ENCODE measurements at places on chromosomes 4 and X. TPM values are rescaled to one million over a fixed set of nuclear protein-coding genes. Genes with fewer than 3 reads are reported as not detected.

Gene TMPRSS11B
- not detected for total RNA-seq

Gene DNAAF6
- not detected for total RNA-seq

Gene UGT2B15
- not detected for total RNA-seq

Gene CXCL1
- not detected for total RNA-seq

Gene ABCG2
- 0.62 TPM for total RNA-seq

Gene ENPP6
- not detected for total RNA-seq

Gene MAGEA2B
- not detected for total RNA-seq

Gene ADH1C
- not detected for total RNA-seq

Gene KLB
- not detected for total RNA-seq

Gene FRMD7
- not detected for total RNA-seq

Gene FMR1NB
- total RNA-seq: not detected

GRCh38 chrX:37060999-37061398 lies 52.8 kb downstream of the FAM47C start:
- DNase-seq: peak; percentile 54

- DNase-seq: no peak
Observed at GRCh38 chrX:132774010-132774714, 184.3 kb downstream of the HS6ST2 start.

GRCh38 chrX:118115953-118116712 lies 477 bp downstream of the KLHL13 start:
- DNase-seq: peak; percentile 36

DNA sequence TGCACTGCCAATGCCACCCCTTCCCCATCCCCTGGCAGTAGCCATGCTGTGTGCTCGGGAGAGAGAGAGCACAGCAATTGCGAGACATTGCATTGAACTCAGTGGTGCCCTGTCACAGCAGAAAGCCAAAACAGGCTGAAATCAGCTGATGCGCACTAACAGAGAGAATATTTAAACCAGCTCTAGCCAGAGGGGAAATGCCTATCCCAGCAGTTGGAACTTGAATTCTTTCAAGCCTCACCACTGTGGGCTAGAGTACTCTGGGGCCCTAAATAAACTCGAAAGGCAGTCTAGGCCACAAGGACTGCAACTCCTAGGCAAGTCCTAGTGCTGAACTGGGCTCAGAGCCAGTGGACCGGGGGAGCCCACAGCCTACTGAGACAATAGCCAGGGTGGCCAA lies 17.7 kb upstream of the RP2 start:
- DNase-seq: no peak

DNA sequence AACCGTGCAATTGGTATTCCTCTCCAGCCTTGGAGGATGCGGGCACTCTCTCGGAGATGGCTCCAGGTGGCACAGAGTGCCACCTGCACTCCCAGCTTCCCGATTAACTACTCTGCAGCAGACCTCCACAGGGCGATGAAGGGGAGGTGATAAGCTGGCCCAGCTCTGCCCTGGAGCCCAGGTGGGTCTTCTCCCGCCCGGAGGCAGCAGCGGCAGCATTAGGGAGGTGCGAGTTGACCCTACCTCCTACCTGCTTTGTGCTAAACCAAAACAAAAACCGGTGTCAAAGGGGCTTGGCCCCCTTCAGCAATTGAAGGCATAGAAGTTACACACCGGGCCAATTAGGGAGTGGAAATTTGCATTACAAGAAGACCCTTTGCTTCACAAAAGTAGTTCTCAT lies 137.4 kb upstream of the MAMLD1 start:
- no peak for DNase-seq

GRCh38 chr4:109352941-109353340 lies 50.5 kb upstream of the COL25A1 start:
- no peak for DNase-seq

GRCh38 chrX:123081776-123082175 lies 102.3 kb upstream of the GRIA3 start:
- no peak for DNase-seq

- no peak for DNase-seq
Observed at GRCh38 chrX:28802625-28803024, 215.4 kb downstream of the IL1RAPL1 start.

GRCh38 chr4:80767944-80768343 lies 262.6 kb upstream of the BMP3 start:
- no peak for DNase-seq

DNA sequence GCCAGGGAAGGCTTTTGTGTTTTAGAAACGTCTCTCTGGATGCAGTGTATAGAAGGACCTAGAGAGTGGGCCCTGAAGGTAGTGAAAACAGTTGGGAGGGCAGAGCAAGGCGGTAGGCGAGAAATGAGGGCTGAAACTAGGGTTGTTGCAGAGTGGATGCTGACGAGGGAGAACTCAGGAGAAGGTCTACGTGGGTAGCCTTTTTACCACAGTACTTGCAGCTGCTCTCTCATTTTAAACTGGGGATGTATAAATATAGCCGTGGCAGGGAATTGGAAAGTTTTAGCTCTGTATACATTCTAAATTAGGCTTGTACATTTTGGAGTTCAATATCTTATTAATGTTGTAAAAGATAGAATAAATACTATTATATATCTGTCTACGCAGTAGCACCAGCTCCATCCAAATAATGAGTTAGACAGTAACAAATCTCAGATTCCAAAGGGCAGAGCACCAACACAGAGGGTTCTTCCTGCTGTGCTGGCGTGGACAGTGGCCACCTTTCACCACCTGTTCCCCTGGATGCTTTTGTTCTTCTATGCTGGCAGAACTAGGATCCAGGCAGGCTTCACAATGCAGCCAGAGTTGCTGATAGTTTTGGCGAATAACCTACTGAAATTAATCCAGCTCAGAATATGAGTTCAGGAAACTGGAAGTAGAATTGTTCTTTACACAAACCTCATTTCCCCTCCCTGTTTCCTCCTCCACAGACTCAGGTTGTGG lies 31.7 kb downstream of the CCNG2 start:
- DNase-seq: no peak

DNA sequence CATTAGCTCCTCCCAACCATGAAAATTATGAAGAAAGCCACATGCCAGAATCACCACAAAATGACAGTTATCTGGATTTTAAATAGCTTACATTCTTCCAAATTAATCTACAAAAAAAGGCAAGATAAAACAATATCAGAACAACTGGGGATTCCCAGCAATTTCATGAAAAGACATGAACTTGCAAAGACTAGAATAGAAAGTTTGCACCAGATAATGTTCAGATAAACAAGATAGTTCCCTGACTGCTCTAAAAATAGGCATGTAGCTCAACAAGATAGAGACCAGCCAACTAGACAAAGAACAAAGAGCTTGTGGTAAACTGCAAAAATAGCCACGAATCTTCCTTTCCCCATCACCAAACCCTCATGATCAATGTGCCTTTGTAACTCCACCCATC lies 30.3 kb upstream of the DDX53 start:
- no peak for DNase-seq

DNA sequence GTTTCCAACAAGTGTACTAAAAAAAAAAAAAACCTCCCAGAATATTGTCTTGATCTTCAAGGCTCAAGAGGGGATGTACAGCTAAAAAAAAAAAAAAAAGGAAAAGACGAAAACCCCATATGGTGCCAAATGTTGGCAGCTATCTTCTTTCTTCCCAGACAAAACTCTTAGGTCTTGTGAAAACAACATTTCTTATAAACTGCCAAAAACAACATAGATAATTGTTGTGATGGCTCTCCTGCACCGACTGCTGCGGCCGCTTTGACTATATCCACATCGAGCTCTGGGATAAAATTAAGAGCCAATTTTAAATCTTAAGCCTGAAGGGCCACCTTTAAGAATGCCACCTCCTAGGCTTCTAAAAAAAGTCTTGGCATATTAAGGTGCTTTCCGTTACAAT lies 23.5 kb downstream of the PDGFC start:
- no peak for DNase-seq

- no peak for DNase-seq
Observed at GRCh38 chrX:76026751-76027150, 146.1 kb upstream of the PBDC1 start.

- DNase-seq: no peak
Observed at GRCh38 chr4:156336511-156336910, 382.8 kb upstream of the CTSO start.

DNA sequence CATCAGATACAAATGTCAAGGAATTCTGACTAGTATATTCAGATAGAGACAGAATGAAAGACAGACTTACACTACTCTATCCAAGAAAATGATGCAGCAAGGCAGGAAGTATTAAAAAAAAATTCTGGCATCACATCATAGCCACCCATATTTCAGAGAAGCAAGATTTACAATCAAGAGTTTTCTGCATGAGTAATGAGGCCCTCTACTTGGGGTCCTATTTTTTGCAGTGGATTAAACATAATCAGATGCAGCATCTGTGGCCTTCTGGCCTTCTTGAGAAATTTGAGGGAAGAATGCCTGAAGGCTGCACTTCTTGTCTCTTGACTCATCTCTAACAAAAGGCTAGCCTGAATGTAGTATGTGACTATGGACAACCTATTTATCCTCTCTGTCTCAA lies 48.2 kb upstream of the SLIT2 start:
- DNase-seq: no peak

GRCh38 chr4:56317749-56318148 lies 69.5 kb downstream of the AASDH start:
- DNase-seq: no peak

- DNase-seq: no peak
Observed at GRCh38 chr4:111649308-111649707, 495.9 kb upstream of the FAM241A start.

GRCh38 chr4:99219072-99219471 lies at the start of gene ADH6:
Gene ADH6 (minus strand): TSS chr4:99219246. CDS start chr4:99219152, 94 bp downstream.
- DNase-seq: no peak

DNA sequence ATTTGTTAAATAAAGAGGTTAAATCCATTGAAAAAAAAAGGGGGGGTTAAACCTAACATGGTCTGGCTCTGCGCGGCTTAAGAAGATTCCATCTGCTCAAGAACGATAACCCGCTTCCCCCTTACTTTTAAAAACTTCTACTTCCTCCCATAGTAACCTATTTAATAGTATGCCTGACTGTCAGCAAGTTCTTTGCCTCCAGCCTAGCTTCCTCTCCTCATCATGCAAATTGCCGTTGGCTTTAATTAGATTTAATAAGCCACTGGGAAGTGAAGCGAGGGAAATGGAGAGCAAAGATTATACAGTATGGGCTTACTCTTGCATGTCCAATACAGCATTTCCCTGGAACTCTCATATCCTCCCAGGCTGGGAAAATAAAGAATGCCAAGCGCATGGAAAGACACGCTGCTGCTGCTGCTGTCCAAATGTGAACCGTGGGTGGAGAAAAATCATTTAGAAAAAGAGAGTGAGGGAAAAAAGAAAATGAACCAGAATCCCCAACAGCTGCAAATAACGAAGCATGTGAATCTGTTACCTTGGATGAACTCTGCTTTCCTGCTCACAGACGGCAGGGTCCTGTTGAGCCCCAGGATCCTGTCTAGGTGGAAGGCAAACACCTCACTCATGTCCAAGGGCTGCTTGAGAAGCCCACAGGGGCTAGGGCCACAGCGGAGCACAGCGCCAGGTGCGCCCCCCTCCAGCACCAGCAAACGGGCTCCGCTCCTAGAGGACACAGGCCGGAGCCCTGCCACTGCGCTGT lies 2.7 kb downstream of the GASK1B start:
- DNase-seq: no peak

GRCh38 chr4:54695337-54695736 lies 37.6 kb downstream of the KIT start:
- DNase-seq: no peak

GRCh38 chr4:73446336-73446938 lies 10.4 kb downstream of the AFP start:
- peak; percentile 69 for DNase-seq

- DNase-seq: no peak
Observed at GRCh38 chrX:153865685-153866084, 20.3 kb downstream of the L1CAM start.

DNA sequence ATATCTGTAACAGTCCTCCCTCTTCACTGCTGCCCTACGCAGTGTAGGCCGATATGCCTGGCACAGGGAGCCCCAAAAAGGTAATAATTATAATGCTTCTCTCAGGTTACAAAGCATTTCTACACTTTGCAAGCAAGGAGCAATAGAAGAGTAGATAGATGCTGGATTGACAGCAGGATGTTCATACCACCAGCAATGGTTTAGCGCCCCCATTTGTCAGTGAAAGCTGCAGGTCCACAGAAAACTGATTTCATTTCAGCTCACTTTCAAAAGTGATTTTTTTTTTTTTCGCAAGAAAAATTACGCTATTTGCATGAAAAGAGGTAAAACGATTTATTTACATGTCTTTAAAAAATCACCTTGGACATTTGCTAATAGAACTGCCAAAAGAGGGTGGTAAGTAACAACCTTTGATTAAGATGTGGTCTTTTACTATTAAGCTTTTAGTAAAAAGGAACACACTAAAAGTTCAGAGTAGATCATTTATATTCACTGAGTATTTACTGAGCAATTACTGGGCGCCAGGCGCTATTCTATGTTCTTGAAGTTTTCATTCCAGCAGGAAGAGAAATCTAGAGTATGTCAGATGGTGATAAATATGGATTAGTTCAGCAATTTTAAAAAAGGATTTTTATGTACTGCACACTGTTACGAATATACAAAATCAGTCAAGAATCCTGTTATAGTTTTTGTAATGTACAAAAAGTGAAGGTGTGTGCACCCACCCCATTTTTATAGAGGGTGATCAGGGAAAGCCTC lies 34.4 kb downstream of the HPF1 start:
- peak; percentile 33 for DNase-seq

DNA sequence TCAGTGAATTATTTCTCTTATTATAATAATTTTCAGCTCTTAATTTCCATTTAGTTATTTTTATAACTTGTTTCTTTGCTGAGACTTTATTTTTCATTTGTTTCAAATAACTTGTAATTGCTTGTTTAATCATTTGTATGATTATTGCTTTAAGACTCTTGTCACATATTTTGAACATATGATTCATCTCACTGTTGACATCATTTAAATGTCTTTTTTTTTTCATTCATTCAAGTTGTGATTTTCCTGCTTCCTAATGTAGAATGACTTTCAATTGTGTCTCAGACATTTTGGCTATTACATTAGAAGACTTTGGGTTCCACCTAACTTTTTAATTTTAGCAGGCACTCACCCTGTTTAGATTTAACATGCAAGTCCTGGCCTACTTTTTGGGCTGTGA lies 234.8 kb upstream of the DIPK2B start:
- DNase-seq: no peak

GRCh38 chr4:107561481-107561880 lies 158.6 kb downstream of the PAPSS1 start:
- no peak for DNase-seq

- no peak for DNase-seq
Observed at GRCh38 chrX:85107407-85107806, 103.7 kb downstream of the APOOL start.

DNA sequence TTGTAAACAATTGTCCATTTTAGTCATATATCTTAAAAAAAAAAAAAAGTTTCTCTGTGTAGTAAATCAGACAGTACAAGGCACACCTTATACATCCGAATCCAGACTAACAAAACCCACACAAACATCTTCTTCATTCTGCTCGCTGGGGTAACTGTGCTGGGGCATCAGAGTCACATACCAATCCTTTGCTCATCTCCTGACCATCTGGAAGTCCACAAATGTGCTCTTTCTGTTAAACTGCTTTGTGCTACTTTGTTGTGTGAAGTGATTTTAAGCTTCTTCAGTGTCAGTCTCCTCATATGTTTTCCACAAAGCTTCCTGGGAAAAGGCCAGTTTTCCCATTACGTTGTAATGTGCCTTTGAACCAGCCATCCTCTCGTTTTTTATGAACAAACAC lies 86.2 kb upstream of the CBR4 start:
- DNase-seq: no peak

GRCh38 chrX:133606990-133607389 lies 191.7 kb upstream of the GPC4 start:
- DNase-seq: no peak

- no peak for DNase-seq
Observed at GRCh38 chr4:2482693-2483092, 13.8 kb downstream of the RNF4 start.
